ENCODE measurements at places on chromosomes 11 and 22.

DNA sequence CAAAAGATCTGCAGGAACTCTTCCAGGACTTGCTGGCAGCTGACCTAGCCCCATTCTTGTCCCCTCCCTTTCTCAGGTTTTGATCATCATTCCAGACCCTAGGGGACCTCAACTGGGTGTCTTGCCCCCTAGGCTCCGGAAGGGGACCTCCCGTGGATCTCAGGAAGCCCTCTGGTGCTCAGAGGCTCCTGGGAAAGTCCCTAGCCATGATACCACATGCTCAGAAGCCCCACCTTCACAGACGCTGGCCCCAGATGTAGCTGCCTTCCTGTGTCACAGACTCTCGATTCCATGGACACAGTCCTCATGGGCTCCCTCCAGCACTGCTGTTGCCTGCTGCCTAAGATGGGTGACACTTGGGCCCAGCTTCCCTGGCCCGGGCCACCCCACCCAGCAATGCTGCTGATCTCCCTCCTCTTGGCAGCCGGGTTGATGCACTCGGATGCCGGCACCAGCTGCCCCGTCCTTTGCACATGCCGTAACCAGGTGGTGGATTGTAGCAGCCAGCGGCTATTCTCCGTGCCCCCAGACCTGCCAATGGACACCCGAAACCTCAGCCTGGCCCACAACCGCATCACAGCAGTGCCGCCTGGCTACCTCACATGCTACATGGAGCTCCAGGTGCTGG is at the start of gene LRRC55:
LRRC55 (plus strand) TSS at position 276 of the 628 bp plus-strand sequence; CDS start at position 346, 70 bp downstream.
- DNase-seq: no peak

GRCh38 chr11:14480716-14481115 is 18.9 kb downstream of the COPB1 start:
- no peak for DNase-seq

DNA sequence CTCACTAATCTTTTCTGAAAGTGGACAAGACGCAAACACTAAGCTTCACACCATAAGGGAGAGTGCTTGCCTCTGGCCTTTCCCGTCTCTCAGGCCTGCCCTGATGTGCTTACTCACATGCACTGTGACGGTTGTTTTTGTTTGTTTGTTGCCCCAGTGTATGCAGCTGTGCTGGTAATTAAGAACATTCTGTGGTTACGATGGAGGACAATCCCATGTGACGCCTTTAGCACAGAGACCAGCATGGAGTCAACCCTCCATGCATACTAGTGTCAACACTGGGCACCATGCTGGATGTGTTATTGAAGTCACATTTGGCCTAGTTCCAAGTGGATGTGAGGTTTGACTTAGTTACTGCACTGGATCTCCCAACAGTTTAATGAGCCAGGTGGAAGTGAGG is 27.8 kb upstream of the CDON start:
- no peak for DNase-seq

DNA sequence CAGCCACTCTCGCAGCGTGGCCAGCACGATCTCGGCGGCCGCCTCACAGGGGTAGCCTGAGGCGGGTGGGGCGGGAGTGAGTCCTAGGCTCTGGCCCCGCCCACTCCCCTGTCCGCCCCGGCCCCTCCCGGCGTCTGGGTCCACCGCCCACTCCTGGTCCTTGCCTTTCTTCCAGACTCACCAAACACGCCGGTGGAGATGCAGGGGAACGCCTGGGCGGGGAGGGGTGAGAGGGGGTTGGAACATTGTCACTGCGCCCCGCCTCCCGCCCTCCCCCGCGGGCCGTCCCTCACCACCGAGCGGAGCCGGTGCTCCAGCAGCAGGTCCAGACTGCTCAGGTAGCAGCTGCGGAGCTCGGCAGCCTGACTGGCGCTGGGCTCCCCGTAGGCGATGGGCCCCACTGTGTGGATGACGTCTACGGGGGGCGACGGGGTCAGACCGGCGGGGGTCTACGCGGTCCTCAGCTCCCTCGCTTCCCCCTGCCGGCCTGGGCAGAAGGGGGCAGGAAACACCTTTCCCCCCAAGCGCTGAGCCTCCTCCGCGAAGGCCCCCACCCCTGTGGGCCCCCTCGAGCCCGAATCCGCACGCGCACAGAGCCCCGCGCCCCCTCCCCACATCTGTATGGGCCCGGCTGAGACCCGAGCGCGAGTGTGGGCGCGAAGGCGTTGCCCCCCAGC is 13.2 kb downstream of the OTUB1 start:
- DNase-seq: peak; percentile 86

DNA sequence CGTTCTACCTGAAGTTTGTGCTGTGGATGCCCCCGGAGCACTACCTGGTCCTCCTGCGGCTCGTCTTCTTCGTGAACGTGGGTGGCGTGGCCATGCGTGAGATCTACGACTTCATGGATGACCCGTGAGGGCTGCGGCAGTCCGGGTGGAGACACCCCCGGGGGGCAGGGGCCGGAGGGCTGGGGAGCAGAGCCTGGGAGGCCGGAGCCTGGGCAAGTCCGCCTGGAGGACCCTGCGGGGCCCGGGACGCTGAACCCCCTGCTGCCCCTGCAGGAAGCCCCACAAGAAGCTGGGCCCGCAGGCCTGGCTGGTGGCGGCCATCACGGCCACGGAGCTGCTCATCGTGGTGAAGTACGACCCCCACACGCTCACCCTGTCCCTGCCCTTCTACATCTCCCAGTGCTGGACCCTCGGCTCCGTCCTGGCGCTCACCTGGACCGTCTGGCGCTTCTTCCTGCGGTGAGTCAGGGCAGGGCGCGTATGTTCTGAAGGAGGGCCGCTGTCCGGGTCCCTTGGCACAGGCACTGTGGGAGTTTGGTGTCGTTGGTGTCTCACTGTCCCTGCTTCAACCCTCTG is 17.3 kb downstream of the RNH1 start:
- no peak for DNase-seq

DNA sequence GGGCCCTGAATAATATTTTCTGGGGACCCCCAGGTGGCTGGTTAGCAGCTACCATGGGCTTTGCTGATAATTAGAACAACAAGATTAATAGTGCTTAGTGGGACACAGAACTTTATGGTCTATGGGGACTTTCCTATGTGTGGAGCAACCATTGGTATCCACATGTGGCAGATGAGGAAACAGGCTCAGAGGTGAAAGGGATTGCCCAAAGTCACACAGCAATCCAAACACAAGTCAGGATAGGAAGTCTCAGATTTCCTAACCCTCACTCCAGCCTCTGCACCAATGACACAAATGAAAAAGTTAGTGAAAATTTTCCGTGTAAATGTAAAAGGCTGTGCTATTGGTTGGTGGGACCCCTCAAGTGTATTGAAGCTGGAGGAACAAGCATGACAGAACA is 15.3 kb upstream of the SLCO2B1 start:
- no peak for DNase-seq

- DNase-seq: no peak
These were observed 21.4 kb upstream of the CRTAM start for GRCh38 chr11:122816761-122817520.

DNA sequence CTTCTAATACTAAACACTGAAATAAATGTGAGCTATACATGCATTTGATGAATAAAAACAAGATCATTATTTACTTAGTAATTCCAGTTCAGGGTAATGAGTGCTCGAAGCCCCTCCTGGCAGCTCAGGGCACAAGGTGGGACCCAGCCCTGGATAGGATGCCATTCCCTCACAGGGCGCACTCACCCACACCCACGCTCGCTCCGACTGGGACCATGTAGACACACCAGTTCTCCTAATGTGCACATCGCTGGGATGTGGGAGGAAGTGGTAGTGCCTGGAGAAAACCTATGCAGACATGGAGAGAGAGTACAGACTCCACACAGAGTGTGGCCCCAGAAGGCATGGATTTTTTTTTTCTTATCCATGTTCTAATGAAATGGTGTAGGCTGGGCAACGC is 44.5 kb upstream of the RASSF10 start:
- DNase-seq: no peak

GRCh38 chr11:19953336-19953735 is 206.9 kb downstream of the DBX1 start:
- peak; percentile 70 for DNase-seq

DNA sequence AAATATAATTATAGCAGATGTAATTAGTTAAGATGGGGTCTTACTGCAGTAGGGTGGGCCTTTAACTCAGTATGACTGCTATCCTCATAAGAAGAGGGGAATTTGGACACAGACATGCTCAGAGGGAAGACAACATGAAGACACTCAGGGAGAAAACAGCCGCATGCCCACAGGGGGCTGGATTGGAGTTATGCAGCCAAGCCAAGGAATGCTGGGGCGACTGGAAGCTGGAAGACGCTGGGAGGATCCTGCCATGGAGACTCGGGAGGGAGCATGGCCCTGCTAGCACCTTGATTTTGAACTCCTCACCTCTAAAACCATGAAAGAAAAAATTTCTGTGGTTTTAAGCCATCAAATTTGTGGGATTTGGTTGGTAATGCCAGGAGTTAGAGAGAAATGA is 40.9 kb downstream of the PANX1 start:
- DNase-seq: peak; percentile 30

DNA sequence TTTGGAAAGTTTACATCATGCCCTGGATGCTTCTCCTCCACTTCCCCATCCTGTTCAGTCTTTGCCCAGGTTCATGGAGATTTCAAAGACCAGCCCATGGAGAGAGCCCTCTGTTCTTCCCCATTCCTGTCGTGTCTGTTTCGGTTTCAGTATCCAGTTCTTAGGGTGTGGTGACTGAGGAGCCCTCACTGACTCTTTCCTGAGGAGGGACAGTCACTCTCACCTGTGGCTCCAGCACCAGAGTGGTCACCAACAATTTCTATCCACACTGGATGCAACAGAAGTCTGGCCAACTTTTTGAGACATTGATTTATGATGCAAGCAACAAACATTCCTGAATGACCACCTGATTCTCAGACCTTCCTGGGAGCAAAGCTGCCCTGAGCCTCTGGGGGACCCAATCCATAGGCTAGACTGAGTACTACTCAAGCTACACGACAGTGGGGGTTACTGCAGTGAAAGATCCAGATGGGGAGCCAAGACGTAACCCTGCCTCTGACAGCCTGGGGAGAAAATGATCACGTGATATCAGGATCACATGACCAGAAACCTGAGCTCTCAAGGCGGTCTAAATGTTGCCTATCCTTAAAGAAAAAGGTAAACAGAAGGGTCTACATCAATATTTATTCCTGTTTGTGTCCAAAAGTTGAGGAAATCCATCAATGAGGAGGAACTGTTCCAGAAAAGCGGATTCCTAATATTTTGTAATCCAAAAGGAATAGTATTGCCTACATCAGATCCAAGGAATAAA is 76.2 kb upstream of the VPREB1 start:
- no peak for DNase-seq

DNA sequence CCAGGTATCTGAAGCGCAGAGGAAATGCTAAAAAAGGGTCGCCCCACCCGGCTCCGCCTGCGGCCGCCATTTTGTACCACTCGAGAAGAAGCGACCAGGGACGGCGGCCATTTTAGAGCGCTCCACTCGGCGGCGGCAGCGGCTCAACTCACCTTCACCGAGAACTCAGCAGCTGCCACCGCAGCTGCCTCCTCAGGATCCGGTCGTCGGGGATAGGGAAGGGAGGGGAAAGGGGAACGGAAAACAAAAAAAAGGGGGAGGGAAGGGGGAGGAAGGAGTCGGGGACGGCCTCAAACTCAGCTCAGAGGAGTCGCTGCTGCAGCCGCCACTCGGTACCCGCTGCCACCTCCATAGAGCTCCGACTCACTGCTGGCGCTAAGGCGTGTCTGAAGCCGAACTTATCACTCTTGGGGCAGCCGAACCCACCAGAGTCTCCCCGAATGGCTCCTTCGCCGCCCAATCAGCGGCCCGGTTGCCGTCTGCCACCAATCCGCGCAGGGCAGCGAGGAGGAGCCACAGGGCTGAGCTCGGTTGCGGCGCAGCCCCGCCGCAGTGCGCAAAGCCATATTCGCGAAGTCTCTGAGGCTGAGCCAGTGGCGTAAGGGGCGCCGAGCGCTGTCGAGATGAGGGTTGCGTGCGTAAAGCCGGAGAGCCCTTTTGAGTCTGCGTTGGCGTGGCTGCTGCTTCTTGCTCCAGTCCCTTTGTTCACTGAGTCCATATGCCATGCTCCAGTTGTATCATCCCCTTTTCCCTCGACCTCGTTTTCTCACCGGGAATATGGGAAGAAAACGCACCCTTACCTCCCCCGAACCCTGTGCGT is at the start of gene EIF4G2:
EIF4G2 (minus strand) TSS at position 374 of the 820 bp plus-strand sequence.
- peak; percentile 97 for DNase-seq

GRCh38 chr11:111777094-111778046 is 11.2 kb upstream of the PPP2R1B start:
- no peak for DNase-seq

DNA sequence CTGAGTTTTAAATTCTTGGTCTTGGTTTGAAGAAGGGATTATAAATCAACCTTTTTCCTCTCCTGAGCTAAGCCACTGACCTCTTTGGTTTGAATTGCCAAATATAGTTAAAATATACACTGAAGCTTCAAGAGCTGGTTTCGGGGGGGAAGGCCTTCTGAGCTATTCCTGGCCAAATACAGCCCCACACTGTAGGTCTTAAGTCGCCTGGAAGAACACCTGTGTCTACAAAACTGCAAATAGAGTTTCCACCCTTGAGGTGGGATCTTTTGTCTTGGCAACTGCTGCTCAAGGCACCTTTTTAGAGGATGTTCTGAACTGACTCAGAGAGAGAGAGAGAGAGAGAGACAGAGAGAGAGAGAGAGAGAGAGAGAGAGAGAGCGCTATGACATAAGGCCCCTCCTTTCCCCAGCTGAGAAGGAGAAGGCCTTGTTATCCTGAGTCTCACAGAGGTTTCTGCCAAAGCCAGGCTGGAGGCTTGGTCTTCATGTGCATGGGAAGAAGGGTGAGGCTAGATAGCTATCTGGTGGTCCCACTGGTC is 5.5 kb downstream of the ADM start:
- DNase-seq: no peak

GRCh38 chr11:57071829-57072228 is 83.1 kb downstream of the OR5AK2 start:
- DNase-seq: no peak

DNA sequence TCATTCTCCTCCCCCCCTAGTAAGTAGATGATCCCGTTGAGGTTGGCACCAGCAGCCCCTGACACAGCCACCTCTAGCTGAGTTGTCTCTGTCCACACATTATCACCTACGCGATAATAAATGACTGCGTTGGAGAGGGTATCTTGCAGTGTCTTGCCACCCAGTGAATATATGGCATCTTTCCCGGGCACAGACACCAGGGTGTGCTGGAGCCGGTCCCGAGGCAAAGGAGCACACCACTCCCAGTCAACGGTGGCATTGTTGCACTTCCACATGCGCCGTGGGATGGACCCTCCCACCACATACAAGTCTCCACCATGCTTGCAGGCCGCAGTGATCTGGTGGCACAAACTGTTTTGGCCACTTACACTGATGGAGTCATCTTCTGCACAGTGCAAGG is 5.4 kb downstream of the KBTBD4 start:
- DNase-seq: no peak

All from WTC11 (cell line).